ENCODE measurements at places on chromosomes 4 and X.

GRCh38 chr4:169286562-169287301 is 16.0 kb upstream of the SH3RF1 start:
- no peak for DNase-seq

DNA sequence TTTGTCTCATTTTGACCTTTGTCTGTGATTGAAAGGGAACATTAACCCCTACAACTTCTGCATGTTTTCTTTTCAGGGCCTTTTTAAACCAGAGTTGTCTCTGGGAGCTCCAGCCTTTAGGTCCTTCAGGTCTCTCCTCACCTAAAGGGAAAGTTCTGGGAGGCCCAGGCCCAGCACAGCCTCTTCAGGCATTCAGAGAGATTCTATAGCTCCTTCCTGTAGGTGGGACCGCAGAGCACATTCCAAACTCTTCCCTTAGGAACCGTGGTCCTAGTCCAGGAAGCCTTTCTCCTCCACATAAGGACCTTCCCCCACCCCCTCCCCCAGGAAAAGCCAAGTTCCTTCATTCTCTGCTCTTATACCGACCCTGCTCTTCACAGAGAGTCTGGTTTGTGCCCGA is 14.9 kb downstream of the NKX6-1 start:
- no peak for DNase-seq

DNA sequence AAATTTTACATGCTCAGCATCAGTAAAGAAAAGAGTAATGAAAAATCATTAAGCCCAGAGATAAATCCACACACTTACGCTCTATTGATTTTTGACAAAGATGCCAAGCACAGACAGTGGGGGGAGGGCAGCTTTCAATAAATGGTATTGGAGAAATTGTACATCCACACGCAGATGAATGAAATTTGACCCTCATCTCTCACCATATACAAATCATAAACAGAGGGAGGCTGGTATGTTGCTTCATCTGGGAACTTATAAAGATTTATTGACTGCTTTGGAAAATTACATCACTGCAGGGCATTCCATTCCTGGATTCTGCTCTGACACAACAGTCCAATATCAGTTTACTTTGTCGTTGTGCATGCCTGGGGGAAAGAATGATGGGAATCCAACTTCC is 58.4 kb upstream of the XAGE1A start:
- DNase-seq: no peak

- DNase-seq: no peak
Observed at GRCh38 chr4:8157944-8158709, 486 bp downstream of the ABLIM2 start.

DNA sequence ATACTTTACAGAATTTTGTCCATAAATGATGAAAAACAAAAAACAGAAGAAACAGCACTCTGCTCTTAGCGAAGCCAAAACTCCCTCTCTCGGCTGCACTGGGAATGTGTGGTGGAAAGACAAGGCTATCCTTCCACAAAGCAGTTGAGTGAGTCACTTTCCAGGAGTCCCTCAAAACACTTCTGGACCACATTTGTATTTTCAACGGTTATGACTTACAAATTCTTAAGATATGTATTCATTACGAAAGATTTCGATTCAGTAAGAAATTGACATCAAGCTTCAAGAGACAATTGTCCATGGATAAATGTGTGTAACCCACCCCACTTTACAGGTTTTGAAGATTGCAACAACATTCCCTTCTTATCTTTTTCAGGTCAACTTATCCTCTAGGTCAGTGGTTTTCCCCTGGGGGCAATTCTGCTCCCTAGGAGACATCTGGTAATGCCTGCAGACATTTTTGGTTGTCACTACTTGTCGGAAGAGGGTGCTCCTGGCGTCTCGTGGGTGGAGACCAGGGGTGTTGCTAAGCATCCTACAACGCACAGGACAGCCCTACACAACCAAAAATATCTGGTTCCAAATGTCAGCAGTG is 66.7 kb upstream of the MTNR1A start:
- DNase-seq: no peak
